GDM1 (cell line): ENCODE measurements at places on chromosomes 4 and X.

- no peak for DNase-seq
These were observed 167.4 kb upstream of the NAP1L5 start for GRCh38 chr4:88865046-88865445.

- no peak for DNase-seq
These were observed 2.2 kb downstream of the PCDH10 start for GRCh38 chr4:133151341-133151690.

DNA sequence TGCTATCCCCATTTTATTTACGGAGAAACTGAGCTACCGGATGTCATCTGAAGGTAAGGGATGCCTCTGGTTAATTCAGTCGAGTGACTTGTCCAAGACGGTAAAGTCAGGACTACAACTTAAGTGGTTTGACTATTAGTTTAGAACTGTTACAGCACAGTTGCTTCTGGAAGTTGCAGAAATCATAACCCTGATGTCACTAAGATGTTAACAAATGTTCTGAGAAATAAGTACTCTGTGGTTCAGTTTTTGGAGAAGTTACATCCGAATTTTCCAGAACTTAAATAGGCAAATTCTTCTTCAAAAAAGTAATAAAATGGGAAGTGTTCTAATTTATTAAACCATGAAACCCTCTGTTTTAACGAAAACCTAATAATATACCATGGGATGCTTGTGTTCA is 3.1 kb downstream of the PPA2 start:
- DNase-seq, result no peak

- DNase-seq, result no peak
These were observed 14.4 kb downstream of the MCUB start for GRCh38 chr4:109574443-109574850.

DNA sequence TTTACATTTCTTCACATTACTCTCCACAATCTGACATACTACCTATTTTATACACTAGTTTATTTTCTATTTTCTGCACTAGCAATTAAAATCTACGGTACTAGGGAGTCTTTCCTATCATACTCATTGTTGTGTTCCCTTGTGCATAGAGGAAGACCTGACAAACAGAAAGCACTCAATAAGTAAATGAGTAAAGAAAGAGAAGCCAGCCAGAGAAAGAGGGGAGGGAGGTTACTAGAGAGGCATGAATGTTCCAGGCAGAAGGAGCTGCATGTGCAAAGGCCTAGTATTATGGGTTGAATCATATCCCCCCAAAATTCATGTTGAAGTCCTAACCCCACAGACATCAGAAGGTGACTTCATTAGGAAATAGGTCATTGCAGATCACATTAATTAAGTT is 114.0 kb downstream of the ZAR1 start:
- no peak for DNase-seq

GRCh38 chr4:134219043-134219442 is 17.5 kb upstream of the PABPC4L start:
- no peak for DNase-seq

- DNase-seq, result no peak
These were observed 460.5 kb downstream of the CENPC start for GRCh38 chr4:67084783-67085182.

DNA sequence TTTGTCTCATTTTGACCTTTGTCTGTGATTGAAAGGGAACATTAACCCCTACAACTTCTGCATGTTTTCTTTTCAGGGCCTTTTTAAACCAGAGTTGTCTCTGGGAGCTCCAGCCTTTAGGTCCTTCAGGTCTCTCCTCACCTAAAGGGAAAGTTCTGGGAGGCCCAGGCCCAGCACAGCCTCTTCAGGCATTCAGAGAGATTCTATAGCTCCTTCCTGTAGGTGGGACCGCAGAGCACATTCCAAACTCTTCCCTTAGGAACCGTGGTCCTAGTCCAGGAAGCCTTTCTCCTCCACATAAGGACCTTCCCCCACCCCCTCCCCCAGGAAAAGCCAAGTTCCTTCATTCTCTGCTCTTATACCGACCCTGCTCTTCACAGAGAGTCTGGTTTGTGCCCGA is 14.9 kb downstream of the NKX6-1 start:
- no peak for DNase-seq

DNA sequence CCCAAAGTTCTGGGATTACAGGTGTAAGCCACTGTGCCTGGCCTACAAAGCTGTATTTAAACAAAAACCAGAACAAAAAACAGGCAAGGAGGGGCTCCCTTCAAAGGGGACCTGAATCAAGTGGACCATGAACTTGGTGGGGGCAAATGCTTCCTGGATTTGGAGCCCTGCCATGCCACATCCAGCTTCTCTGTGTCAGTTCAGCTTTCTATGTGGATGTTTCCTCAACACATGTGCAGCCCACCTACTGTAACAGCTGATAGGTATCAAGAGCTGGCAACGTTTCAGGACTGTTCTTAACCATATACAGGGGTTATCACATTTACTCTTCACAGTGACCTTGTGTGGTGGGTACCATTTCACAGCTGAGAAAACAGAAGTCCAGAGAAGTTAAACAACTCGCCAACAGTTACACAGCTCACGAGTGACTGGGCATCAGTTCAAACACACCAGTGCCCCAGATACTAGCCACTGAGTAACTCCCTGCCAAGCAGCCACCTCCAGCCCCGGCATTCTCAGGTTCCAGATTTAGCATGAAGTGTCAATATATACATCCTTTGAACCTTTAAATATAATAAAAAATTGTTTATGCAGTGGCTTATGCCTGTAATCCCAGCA is 7.5 kb downstream of the GPR143 start:
- DNase-seq, result no peak

- no peak for DNase-seq
These were observed 81.3 kb downstream of the HMGN5 start for GRCh38 chrX:81120258-81120935.

GRCh38 chrX:68632491-68632890 is 15.0 kb upstream of the STARD8 start:
- no peak for DNase-seq

DNA sequence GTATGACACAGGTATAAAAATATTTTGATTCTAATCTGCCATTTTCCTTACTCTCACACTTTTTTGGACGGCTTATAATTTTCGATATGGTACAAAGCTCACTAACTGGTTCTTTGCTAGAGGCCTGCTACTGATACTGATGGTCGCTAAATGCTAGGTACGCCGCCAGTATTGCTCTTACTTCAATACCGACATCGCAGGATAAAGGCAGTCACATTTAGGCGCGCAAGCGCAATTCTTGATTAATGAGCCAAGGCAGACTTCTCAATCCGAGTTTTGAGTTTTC is 557 bp upstream of the USP38 start:
- DNase-seq, result no peak

GRCh38 chr4:182593864-182594263 is 323.3 kb downstream of the DCTD start:
- no peak for DNase-seq

DNA sequence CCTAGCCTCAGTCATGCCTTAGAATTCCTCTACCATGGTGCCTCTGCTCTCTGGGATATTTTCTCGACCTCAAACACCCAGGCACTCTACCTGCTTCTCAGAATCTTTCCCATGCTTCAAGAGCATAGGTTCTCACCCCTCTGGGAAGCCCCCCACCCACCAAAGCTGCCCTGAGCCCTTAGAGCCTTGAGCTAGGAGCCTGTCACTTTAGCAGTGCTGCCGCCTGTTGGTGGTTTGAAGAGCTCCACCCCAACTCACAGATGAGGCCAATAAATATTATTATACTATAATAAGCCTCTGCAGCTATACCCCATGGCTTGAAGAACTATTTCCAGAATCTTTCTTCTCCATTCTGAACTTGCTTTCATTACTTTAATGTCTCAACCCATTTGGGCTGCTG is 109.7 kb downstream of the RTL5 start:
- DNase-seq, result no peak

GRCh38 chr4:113272523-113272922 is 223.1 kb downstream of the ANK2 start:
- DNase-seq, result no peak

DNA sequence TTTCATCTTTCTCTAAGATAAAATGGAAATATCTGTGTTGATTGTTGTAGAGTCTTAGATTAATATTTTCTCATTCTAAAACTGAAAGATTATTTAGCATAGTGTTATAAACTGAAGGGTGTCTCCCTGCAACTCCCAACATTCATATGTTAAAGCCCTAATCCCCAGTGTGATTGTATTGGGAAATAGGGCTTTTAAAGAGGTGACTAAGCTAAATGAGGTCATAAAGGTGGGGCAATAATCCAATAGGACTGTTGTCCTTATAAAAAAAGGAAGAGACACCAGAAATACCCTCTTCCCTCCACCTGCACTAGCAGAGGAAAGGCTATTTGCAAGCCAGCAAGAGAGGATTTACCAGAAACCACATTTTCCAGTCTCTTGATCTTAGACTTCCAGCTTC is 1626.4 kb downstream of the C4orf33 start:
- DNase-seq, result no peak

GRCh38 chrX:40152741-40153344 is 55.1 kb upstream of the BCOR start:
- peak; percentile 21 for DNase-seq

- DNase-seq, result no peak
These were observed 692.4 kb downstream of the NLGN4X start for GRCh38 chrX:5536261-5536660.

GRCh38 chr4:142473960-142474338 is 372.2 kb downstream of the INPP4B start:
- no peak for DNase-seq

- DNase-seq, result peak; percentile 37
These were observed 105.6 kb downstream of the CNKSR2 start for GRCh38 chrX:21479695-21480270.

DNA sequence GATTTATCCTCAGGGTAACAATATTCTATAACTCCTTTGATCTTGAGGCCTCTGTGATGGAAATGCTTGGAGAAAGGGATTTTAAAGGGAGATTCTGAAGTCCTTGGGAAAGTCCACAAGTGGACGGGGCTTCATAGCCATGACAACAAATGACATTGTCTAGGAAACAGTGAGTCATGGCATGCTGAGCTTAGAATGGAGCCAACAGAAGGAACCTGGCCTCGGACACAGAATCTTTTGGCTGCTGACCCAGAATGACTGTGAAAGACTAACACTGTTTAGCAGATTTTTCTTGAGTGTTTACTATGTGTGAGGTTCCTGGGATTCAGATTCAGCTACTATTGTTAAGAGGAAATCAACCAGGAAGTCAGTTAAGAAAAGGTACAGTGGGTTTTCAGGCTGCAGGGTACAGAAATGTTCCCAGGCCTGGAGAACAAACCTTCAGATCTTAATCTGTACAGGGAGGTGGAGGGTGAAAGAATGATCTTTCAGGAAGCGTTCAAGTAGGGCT is 18.1 kb upstream of the CXCL2 start:
- no peak for DNase-seq

DNA sequence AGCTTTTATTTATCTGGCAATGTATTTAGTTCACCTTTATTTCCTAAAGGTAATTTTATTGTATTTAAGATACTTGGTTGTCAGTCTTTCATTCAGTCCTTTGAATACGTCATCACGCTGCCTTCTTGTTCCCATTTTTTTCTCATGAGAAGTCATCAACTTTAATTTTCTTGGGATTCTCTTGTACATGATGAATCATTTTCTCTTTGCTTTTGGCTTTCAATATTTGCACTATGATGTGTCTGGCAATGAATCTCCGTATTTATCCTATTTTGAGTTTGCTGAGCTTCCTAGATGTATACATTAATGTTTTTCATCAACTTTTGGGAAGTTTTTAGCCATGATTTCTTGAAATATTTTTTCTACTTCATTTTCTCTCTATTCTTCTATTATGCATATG is 28.4 kb downstream of the CLDN2 start:
- DNase-seq, result no peak

DNA sequence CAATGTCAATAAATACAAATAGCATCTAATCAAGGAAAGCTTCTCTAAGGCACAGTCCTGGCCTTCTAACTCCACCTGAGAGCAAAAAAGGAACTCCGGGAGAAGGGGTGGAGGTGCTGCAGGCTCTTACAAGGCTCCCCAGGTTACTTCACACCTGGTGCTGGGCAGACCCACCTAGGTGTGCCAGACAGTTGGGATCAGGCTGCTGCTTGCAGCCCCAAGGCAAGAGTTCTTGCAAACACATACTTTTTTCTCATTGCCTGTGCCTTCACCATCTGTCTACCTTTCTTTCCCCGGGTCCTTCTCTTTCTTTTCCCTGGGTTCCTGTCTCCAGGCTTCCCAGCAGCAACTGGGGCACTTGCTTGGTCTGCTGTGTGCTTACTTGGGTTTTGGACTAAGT is 81.4 kb upstream of the STIM2 start:
- no peak for DNase-seq

GRCh38 chrX:433771-434170 is 47.1 kb upstream of the PPP2R3B start:
- no peak for DNase-seq

- no peak for DNase-seq
These were observed 338.9 kb upstream of the FAM241A start for GRCh38 chr4:111806331-111806730.

GRCh38 chr4:26583538-26583864 is 383 bp upstream of the TBC1D19 start:
- no peak for DNase-seq

GRCh38 chr4:47490550-47490949 is 5.5 kb downstream of the ATP10D start:
- DNase-seq, result no peak

DNA sequence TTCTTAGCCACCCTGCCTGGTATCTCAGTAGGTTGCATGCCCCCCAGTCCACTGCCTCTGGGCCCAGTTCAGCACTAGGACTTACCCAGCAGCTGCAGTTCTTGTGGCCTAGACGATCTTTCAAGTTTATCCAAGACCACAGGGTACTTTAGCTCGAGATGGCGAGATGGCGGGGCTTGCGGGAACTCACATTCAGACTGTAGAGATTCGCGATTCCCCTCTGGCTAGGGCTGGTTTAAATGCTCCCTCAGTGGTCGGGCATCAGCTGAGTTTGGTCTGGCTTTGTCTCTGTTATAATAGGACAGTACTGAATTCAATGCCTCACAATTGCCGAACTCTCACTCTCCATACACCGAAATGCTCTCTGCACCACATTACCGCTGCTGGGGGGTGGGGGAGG is 18.4 kb upstream of the RFC1 start:
- DNase-seq, result no peak

- no peak for DNase-seq
These were observed 1225.9 kb downstream of the PCDH18 start for GRCh38 chr4:136306361-136306760.

DNA sequence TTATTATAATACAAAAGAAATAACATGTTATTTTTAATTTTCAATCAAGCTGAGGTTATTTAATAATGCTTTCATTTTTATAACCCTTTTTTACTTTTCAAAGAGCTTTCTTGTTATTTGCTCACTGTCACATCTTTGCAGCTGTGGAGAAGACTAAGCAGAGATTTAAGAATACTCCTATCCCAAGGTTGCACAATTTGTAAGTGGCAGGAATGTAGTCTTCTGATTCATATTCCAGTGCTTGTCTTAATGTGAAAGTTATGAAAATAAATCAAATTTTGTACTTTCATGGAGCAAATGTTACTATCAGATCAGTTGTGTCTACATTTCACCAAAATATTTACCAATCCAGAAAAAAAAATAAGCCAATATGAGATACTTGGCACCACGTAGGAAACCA is 86.6 kb downstream of the DDIT4L start:
- no peak for DNase-seq

GRCh38 chr4:129146639-129147038 is 50.7 kb downstream of the C4orf33 start:
- no peak for DNase-seq

- no peak for DNase-seq
These were observed 12.8 kb downstream of the CTBP1 start for GRCh38 chr4:1236103-1236641.
